Esophagus muscularis mucosa (tissue), 4 donors: ENCODE measurements at places on chromosomes 6 and 20. TPM values are rescaled to one million over a fixed set of nuclear protein-coding genes. Genes with fewer than 3 reads are reported as not detected.

Gene C6orf15
- total RNA-seq, result not detected

DNA sequence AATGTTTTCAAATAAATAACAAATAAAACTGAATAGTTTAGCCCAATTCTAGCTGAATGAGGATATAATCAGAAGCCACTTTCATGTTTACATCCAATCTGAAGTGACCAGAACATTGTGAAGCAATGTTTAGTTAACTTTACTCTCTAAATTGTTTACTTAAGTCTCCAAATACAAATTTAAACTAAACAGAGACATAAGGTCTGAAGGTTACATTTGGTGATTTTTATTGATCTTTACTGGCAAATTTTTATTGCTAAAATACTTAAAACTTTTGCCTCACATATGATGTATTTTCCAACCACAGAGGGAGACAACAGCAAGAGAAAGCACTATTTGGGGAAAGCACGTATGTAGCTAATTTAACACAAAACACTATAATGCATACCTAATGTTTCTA lies 106.8 kb upstream of the THEMIS start:
- no peaks in the 10 kb centered on the region for H3K36me3 ChIP-seq
- no peak for DNase-seq
- H3K27me3 ChIP-seq, result no peaks in the 10 kb centered on the region
- H3K4me3 ChIP-seq, result no peak overlapping the region
- H3K27ac ChIP-seq, result no peak overlapping the region
- H3K4me1 ChIP-seq, result no peaks in the 10 kb centered on the region

GRCh38 chr20:53654932-53655624 lies 61.4 kb upstream of the ZNF217 start:
- H3K36me3 ChIP-seq, result no peaks in the 10 kb centered on the region
- no peak for DNase-seq
- no peaks in the 10 kb centered on the region for H3K27me3 ChIP-seq
- peaks cover 26% of the 10 kb centered on the region for H3K4me1 ChIP-seq

GRCh38 chr6:145963216-145964068 lies 716 bp downstream of the SHPRH start:
- H3K36me3 ChIP-seq, result no peaks in the 10 kb centered on the region
- H3K27me3 ChIP-seq, result no peaks in the 10 kb centered on the region
- peaks cover 37% of the 10 kb centered on the region for H3K4me1 ChIP-seq
- peak overlapping the region; percentile 85 for H3K27ac ChIP-seq

DNA sequence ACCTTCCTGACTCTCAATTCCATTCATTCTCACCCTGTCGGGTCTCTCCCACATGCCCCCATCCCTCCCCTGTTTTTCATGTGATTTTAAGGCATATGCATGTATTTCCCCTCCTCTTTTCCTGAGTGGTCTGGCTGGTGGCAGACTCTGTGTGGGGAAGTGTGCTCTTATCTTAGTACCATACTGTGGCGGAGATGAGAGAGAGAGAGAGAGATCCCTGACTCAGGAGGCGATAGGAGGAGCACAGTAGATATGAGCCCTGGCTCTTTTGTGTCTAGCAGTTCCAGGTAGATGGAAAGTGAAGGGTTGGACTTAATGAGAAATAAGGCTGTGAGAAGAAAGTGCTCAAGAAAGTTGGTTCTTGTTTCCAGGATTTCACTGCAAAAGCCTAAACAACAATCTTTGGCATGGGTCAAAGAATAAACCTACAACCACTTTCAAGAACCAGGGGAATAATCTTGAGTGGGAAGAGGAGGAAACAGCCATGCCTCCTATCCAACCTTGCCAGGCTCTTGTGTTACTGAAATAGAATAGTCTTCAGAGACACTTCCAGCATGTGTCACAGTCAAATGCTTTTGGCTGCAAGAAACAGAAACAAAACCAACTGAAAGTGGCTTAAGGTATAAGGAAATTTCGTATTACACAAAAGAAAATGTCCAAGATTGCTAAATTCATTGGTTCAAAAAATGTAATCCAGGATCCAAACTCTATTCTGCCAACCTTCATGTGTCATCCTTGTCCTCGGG lies 123.8 kb upstream of the MYLIP start:
- DNase-seq, result peak; percentile 37
- no peaks in the 10 kb centered on the region for H3K36me3 ChIP-seq
- no peaks in the 10 kb centered on the region for H3K27me3 ChIP-seq
- no peak overlapping the region for H3K4me3 ChIP-seq
- H3K27ac ChIP-seq, result no peak overlapping the region

Gene DOK5
- 0.83 TPM for total RNA-seq

Gene LY6G6F
- total RNA-seq, result not detected

Gene TMEM181
- total RNA-seq, result 24.7 TPM

Gene OLIG3
- not detected for total RNA-seq

Gene FAM83B
- not detected for total RNA-seq

DNA sequence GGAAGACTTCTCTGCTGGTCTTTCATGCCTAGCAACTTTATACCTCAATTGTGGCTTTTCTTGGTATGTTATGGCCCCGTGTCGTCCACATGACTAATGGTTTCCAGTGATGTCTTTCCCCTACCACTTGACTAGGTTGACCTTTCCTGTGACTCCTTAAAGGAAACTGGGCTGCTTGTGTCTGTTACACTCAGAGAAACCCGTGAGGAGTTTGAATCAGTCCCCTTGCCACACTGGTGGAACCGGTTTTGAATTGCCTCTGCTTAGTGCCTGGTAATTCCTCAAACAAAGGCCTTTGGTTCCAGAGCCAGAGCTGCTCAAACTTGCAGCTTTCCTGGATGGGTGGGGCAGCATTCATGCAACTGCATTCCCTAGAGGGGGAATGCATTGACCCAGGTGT lies 21.9 kb downstream of the ECT2L start:
- H3K4me3 ChIP-seq, result no peak overlapping the region
- no peaks in the 10 kb centered on the region for H3K36me3 ChIP-seq
- DNase-seq, result no peak
- H3K4me1 ChIP-seq, result peaks cover 9% of the 10 kb centered on the region
- H3K27ac ChIP-seq, result no peak overlapping the region
- H3K27me3 ChIP-seq, result no peaks in the 10 kb centered on the region

DNA sequence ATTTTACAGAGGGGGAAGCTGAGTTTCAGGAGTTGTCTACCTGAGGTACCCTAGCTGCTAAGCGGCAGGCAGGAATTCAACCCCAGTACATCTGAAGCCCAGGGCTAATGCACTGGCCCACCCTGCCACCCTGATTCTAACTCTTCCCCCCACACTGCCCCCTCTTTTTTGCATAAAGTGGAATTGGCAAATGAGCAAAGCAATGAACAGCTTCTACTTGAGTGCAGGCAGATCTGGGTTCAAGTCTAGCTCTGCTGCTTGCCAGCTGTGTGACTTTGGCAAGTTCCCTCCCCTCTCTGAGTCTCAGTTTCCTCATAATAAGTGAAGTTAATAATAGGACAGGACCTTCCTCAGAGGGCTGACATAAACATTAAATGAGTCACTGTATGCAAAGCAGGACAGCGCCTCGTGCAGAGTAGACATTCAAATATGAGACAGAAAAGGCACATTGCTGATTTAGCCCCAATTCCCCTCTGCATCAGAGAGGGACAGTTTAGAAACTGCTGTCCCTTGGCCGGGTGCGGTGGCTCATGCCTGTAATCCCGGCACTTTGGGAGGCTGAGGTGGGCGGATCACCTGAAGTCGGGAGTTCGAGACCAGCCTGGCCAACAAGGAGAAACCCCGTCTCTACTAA lies 4.7 kb downstream of the ADA start:
- peaks cover 78% of the 10 kb centered on the region for H3K4me1 ChIP-seq
- no peaks in the 10 kb centered on the region for H3K36me3 ChIP-seq
- DNase-seq, result no peak

Gene CDC5L
- total RNA-seq, result 21.9 TPM

GRCh38 chr6:127792616-127793015 lies 108.2 kb downstream of the THEMIS start:
- H3K4me1 ChIP-seq, result no peaks in the 10 kb centered on the region
- no peak for DNase-seq
- H3K36me3 ChIP-seq, result no peaks in the 10 kb centered on the region
- no peaks in the 10 kb centered on the region for H3K27me3 ChIP-seq

GRCh38 chr6:136779682-136780081 lies 12.6 kb downstream of the MAP3K5 start:
- H3K36me3 ChIP-seq, result no peaks in the 10 kb centered on the region
- H3K27ac ChIP-seq, result no peak overlapping the region
- H3K4me1 ChIP-seq, result peaks cover 26% of the 10 kb centered on the region
- H3K27me3 ChIP-seq, result no peaks in the 10 kb centered on the region
- DNase-seq, result no peak

DNA sequence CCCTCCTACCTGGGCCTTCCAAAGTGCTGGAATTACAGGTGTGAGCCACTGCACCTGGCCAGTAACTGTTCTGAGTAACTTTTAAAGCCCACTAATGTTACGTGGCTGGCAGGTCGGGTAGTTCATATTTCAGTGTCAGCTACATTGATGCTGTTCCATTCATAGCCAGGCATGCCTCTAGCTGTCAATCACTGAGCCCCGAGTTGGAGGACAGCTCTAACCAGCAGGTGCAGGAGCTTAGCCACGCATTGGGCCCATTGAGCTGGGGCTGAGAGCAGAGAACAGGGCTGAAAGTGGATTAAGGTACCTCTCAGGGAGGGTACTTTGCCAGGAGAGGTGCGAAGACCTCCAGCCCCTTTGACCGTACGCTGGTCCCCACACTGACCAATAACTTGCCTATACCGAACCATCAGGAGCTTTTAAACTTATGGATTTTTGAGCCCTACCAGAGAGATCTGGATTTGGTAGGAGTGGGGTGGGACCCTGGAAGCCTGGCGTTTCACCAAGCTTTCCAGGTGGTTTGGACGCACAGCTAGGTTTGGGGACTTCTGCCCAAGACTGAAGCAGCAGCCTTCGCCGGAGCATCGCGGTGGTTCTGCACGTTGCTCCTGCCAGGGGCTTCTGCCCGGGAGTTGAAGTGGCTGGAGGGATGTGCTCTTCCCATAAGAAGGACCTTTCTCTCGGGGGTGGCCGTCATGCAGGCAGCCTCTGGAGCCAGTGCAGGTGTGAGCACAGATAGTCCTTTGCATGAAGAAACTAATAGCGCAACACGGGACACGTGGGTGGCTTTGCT lies 82.6 kb downstream of the SERAC1 start:
- no peak for DNase-seq
- no peaks in the 10 kb centered on the region for H3K27me3 ChIP-seq
- no peak overlapping the region for H3K27ac ChIP-seq
- H3K36me3 ChIP-seq, result peaks cover 11% of the 10 kb centered on the region
- H3K4me1 ChIP-seq, result peaks cover 24% of the 10 kb centered on the region

GRCh38 chr6:127341471-127342202 lies 1.8 kb downstream of the ECHDC1 start:
- H3K27ac ChIP-seq, result no peak overlapping the region

Gene RSPH4A
- total RNA-seq, result 0.50 TPM

Gene OPRL1
- total RNA-seq, result 0.83 TPM

- no peaks in the 10 kb centered on the region for H3K27me3 ChIP-seq
- no peak for DNase-seq
- H3K36me3 ChIP-seq, result no peaks in the 10 kb centered on the region
- no peak overlapping the region for H3K27ac ChIP-seq
Measured at GRCh38 chr6:31485055-31485454, 12.9 kb upstream of the MICB start.

DNA sequence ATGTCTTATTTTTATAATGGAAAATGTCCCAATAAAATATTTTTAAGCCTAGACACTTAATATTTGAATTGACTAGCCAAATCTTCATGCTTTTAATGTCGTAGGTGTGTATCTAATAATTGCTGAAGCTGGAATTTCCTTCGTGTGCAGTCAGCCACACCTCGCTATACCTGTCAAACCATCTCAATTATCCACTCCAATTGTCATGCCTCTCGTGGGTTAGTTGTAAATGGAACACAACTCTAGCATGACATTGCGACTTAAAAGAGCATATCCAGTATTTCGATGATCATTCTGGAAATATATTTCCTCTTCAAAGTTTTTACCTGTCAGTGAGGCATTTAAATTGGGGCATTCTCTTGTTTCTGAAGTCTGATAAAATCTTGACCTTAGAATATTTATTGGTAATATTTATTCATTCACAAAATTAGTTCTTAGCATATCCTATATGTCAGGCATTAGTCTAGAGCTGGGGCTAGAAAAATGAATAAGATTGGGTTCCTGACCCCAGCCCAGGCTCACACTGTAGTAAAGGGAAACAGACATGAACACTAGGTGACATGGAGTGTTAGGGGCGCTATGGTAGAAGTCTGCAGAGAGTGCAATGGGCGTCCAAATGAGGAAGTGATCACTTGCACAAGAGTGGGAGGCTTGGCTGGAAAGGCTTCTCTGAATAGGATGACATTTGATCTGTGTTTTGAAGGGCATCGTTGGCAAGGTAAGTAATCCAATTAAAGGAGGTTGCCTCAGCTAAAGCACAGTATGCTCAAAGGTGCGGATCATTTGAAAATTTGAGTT lies 11.0 kb upstream of the CFAP206 start:
- H3K36me3 ChIP-seq, result no peaks in the 10 kb centered on the region
- no peak overlapping the region for H3K27ac ChIP-seq
- H3K4me1 ChIP-seq, result no peaks in the 10 kb centered on the region
- H3K27me3 ChIP-seq, result no peaks in the 10 kb centered on the region
- DNase-seq, result no peak
- no peak overlapping the region for H3K4me3 ChIP-seq

- no peak for DNase-seq
- peak overlapping the region; percentile 69 for H3K27ac ChIP-seq
- no peaks in the 10 kb centered on the region for H3K36me3 ChIP-seq
Measured at GRCh38 chr20:53660947-53661381, 67.3 kb upstream of the ZNF217 start.

Gene PREX1
- total RNA-seq, result 20.8 TPM

Gene PLAGL2
- total RNA-seq, result 10.8 TPM

- H3K36me3 ChIP-seq, result no peaks in the 10 kb centered on the region
- no peak overlapping the region for H3K4me3 ChIP-seq
- no peak overlapping the region for H3K27ac ChIP-seq
- no peak for DNase-seq
- no peaks in the 10 kb centered on the region for H3K4me1 ChIP-seq
Measured at GRCh38 chr6:70336996-70337742, 34.3 kb upstream of the COL9A1 start.

GRCh38 chr20:53839423-53840176 lies 230.8 kb downstream of the BCAS1 start:
- no peak for DNase-seq
- no peaks in the 10 kb centered on the region for H3K4me1 ChIP-seq
- no peak overlapping the region for H3K4me3 ChIP-seq
- no peak overlapping the region for H3K27ac ChIP-seq

Gene PDE7B
- 3.4 TPM for total RNA-seq

Gene RUNX2
- total RNA-seq, result 1.0 TPM

Gene FAM184A
- total RNA-seq, result 9.9 TPM

GRCh38 chr6:106199331-106199730 lies 113.2 kb downstream of the PRDM1 start:
- DNase-seq, result no peak
- no peaks in the 10 kb centered on the region for H3K4me1 ChIP-seq
- H3K4me3 ChIP-seq, result no peak overlapping the region
- H3K27me3 ChIP-seq, result no peaks in the 10 kb centered on the region
- no peak overlapping the region for H3K27ac ChIP-seq
